ENCODE measurements at places on chromosomes 12 and 14. TPM values are rescaled to one million over a fixed set of nuclear protein-coding genes. Genes with fewer than 3 reads are reported as not detected.

Gene ZDHHC22
- total RNA-seq = 13.4 TPM

Gene SLC39A2
- 0.06 TPM for total RNA-seq

Gene LPAR5
- total RNA-seq = not detected

Gene FZD10
- not detected for total RNA-seq

Gene SOAT2
- total RNA-seq = not detected

Gene GAS2L3
- total RNA-seq = 54.6 TPM

Gene MMP17
- 2.3 TPM for total RNA-seq

Gene LIN7A
- 57.8 TPM for total RNA-seq

GRCh38 chr14:89648510-89648909, 231.5 kb upstream of the FOXN3 start:
- no peaks in the 10 kb centered on the region for H3K4me1 ChIP-seq
- no peaks in the 10 kb centered on the region for H3K36me3 ChIP-seq
- no peak overlapping the region for H3K4me3 ChIP-seq
- no peaks in the 10 kb centered on the region for H3K27me3 ChIP-seq

GRCh38 chr12:94730847-94731246, 80.5 kb upstream of the TMCC3 start:
- H3K27me3 ChIP-seq = no peaks in the 10 kb centered on the region
- H3K4me3 ChIP-seq = no peak overlapping the region
- H3K4me1 ChIP-seq = no peaks in the 10 kb centered on the region
- peak; percentile 9 for DNase-seq
- no peak overlapping the region for H3K27ac ChIP-seq

DNA sequence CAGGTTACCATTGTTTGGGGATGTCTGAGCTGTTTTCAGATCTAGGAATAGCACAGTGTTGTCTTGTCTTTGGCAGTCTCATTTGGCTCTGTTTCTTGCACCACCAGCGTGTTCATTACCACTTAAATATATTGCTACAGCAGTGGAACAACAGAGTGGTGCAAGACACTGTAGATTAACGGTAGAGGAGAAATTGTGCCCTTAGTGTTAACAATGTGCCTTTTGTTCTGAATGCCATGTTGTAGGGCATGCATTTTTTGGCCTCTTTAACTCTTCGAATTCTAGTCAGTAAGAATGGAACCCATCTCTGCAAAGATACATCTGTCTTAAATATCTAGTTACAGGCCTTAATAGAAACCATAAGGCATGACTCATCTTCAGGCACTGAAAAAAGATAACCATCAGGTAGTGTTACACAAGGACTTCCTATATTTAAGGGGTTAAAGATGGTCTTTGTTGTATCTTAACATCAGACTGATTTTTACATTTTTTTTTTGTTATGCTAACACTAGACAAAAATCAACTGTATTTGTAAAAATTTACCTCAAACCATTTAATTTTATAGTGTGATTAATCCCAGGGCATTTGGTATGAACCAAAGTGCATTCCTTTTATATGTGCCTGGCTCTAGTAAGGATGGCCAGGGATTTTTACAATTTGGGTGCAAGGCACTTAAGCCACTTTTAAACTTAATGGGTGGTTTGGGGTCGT, 12.9 kb downstream of the DYRK2 start:
- H3K27ac ChIP-seq = peak overlapping the region; percentile 25
- no peak overlapping the region for H3K4me3 ChIP-seq
- H3K4me1 ChIP-seq = peaks cover 26% of the 10 kb centered on the region
- DNase-seq = peak; percentile 12
- peaks cover 62% of the 10 kb centered on the region for H3K36me3 ChIP-seq

DNA sequence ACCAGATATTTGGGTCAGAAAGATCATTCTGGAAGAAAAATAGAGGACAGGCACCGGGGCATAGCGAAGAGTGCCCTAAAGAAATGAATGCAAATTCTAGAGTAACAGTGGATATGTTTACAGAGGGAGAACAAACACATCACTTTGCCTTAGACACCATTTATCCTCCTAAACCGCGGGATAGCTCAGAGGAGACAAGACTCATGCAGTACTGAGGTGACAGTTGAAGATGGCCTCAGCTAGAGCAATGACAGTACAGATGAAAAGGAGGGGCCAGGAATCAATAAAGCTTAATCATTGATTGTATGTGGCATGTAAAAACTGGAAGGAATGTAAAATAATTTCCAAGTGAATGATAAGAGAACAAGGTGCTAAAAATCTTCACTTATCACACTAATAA, 10.5 kb upstream of the PPP1R12A start:
- DNase-seq = no peak
- no peak overlapping the region for H3K27ac ChIP-seq
- H3K4me3 ChIP-seq = no peak overlapping the region
- no peaks in the 10 kb centered on the region for H3K4me1 ChIP-seq
- no peaks in the 10 kb centered on the region for H3K27me3 ChIP-seq
- no peaks in the 10 kb centered on the region for H3K36me3 ChIP-seq

DNA sequence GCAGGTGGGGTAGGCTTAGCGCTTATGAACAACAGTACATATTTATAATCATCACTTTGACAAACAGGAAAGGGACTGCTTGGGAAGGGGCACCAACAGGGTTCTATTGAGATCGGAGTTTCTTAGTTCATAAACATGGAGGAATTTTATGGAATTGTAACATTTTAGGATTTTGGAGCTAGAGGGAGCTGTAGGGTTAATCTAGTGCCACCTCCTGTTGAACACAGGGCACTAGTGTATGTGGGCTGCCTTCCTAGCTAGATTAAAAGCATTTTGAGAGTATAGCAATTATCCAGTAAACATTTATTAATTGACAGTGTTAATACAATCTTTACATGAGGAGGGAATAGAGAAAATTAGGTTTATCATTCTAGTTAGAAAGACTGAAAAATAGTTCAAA, 23.1 kb upstream of the TBC1D30 start:
- no peaks in the 10 kb centered on the region for H3K27me3 ChIP-seq
- no peak for DNase-seq
- H3K4me1 ChIP-seq = no peaks in the 10 kb centered on the region
- no peaks in the 10 kb centered on the region for H3K36me3 ChIP-seq
- H3K27ac ChIP-seq = no peak overlapping the region

DNA sequence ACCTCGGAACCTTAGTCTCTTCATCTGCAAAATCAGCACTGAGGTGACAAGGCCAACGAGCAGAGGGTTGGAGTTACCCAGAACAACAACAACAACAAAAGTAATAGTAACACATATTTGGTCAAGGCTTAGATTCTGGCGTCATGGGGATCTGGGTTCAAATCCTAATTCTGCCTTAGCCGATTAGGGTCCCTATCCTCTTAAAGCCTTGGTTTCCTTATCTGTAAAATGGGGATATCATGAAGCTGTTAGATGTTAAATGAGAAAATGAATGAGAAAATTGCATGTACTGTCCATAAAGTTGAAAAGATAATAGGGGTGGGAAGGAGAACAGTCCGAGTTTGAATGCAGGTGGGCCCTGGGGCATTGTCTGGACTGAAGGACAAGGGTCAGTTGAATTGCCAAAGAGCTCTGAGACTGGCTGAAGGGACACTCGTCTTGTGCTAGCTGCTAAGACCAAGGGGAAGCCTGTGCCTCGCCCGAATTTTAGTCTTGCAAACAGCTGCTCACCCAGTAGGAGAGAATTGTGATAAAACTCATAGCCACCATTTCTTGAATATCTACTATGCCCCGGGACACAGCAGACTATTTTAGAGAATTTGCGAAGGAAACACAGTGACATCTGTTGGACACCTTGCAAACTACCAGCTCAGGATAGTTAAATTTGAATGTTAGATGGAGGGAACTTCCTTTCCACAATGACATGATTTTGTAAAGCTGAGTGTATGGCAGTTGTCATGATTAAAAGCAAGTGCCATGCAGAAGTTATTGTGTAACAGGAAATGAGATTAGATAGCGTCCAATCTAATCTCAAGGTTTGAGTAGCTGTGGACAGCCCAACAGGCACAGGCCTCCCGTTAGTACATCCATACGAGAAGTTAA, 6.8 kb upstream of the HNF1A start:
- no peaks in the 10 kb centered on the region for H3K36me3 ChIP-seq
- peak; percentile 17 for DNase-seq
- no peaks in the 10 kb centered on the region for H3K4me1 ChIP-seq
- H3K4me3 ChIP-seq = no peak overlapping the region
- H3K27me3 ChIP-seq = no peaks in the 10 kb centered on the region
- no peak overlapping the region for H3K27ac ChIP-seq

DNA sequence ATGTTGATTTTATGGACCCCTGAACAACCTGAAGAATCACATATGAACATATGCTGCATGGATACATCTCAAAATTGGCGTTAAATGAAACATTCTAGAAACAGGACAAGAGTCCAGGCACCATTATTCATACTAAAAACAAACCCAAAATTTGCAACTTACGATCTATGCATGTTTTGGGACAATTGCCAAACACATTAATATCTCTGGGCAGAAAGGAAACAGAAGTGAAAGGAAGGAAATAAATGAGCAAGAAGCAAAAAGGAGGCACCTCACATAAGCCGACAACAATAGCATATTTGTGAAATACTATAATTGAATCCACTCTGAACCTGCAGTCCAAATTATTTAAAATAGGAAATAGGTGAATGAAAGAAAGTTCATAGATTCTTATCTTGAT, 1505.3 kb downstream of the AACS start:
- no peaks in the 10 kb centered on the region for H3K36me3 ChIP-seq
- H3K27me3 ChIP-seq = no peaks in the 10 kb centered on the region
- no peak overlapping the region for H3K27ac ChIP-seq
- no peak overlapping the region for H3K4me3 ChIP-seq
- no peak for DNase-seq
- H3K4me1 ChIP-seq = no peaks in the 10 kb centered on the region

DNA sequence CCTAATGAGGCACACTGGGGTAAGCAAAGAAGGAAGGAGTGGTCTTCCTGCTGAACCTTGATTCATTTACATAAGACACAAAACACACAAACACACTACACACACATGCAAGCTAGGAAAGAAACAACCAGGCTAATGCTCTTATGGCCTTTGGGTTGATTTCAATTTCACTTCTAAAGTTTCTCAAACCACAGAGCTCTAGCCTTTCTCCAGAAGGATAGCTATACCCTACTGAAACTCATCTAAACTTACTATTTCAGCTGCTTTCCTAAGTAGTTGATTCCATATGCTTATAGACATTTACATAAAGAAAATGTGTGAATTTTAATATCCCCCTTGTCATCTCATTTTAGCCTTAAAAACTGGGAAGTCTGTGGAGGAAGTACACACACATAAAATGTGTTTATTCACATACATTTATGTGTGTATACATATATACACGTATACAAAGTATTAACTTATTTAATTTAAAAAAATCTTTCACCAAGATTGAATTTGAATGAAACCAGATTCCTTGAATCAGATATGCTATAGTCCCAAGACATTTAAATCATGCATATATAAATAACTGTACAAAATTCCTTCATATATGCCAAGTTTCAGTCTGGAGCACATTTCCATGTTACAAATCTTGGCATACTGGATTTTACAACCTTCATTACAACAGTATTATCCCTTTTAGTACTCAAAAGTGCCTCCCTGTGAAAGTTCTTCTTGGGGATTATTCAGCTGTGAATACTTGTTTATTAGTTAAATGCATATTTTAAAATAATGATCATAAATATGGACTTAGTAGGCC, 231.8 kb upstream of the NPAS3 start:
- no peaks in the 10 kb centered on the region for H3K4me1 ChIP-seq
- H3K36me3 ChIP-seq = no peaks in the 10 kb centered on the region
- no peaks in the 10 kb centered on the region for H3K27me3 ChIP-seq
- no peak overlapping the region for H3K4me3 ChIP-seq
- no peak overlapping the region for H3K27ac ChIP-seq

GRCh38 chr14:33793398-33794110, 157.3 kb downstream of the EGLN3 start:
- no peak overlapping the region for H3K27ac ChIP-seq
- no peaks in the 10 kb centered on the region for H3K36me3 ChIP-seq
- H3K4me3 ChIP-seq = no peak overlapping the region

- no peak overlapping the region for H3K4me3 ChIP-seq
- no peaks in the 10 kb centered on the region for H3K36me3 ChIP-seq
- DNase-seq = no peak
- no peaks in the 10 kb centered on the region for H3K27me3 ChIP-seq
- H3K4me1 ChIP-seq = no peaks in the 10 kb centered on the region
Measured at GRCh38 chr14:61454545-61454944, 133.2 kb downstream of the PRKCH start.

DNA sequence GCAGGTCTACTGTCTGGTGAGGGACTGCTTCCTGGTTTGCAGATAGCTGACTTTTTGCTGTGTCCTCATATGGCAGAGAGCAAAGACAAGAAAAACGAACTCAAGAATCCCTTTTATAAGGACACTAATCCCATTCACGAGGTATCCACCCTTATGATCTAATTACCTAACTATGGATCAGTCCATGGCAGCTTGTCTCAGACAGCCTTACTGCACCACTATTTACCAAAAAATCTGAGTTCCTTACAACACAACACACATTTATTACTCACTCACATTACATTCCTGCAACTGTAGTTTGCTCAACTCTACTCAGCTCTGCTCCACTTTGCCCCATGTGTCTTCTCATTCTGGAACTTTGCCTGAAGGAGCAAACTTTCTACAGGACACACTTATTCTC, 10.1 kb upstream of the SLC6A15 start:
- H3K27me3 ChIP-seq = no peaks in the 10 kb centered on the region
- no peak for DNase-seq
- no peaks in the 10 kb centered on the region for H3K36me3 ChIP-seq
- H3K4me1 ChIP-seq = no peaks in the 10 kb centered on the region
- H3K4me3 ChIP-seq = no peak overlapping the region

DNA sequence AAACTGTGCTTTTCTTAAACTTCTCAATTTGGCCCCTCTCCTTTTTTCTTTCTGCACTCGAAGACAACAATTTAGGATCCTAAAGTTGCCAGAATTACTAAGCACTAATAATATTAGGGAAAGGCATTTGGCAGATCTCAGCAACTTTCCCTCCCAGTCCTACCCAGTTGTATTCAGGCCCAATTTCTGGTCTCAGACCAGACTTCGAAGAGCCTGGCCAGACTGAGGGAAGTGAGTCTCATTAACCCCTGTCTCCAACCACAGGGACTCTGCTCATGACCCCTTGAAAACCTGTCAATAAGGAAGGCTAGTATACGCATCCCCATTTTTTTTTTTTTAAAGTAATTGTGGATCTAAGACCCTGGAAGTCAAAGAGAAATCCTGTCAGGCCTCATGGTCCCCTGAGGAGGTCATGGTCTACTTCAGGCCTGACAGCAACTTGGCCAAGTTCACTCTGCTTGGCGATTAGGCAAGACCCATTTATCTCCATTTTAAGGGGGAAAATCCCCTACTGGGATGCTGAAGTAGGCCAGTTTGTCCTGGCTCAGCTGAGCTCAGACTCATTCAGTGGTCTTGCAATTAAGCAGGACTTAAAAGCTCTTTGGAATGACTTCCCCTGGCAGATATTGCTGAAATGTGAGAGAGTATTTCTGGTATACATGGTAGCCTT, 521.0 kb downstream of the FUT8 start:
- no peak overlapping the region for H3K4me3 ChIP-seq
- H3K4me1 ChIP-seq = no peaks in the 10 kb centered on the region
- no peak for DNase-seq
- H3K36me3 ChIP-seq = no peaks in the 10 kb centered on the region
- no peaks in the 10 kb centered on the region for H3K27me3 ChIP-seq

- no peaks in the 10 kb centered on the region for H3K36me3 ChIP-seq
- H3K4me3 ChIP-seq = no peak overlapping the region
- H3K4me1 ChIP-seq = peaks cover 34% of the 10 kb centered on the region
- no peaks in the 10 kb centered on the region for H3K27me3 ChIP-seq
- H3K27ac ChIP-seq = no peak overlapping the region
- peak; percentile 79 for DNase-seq
Measured at GRCh38 chr14:103597623-103598377, 31.2 kb upstream of the KLC1 start.

- no peaks in the 10 kb centered on the region for H3K27me3 ChIP-seq
- no peak overlapping the region for H3K4me3 ChIP-seq
- DNase-seq = no peak
- H3K4me1 ChIP-seq = no peaks in the 10 kb centered on the region
- H3K36me3 ChIP-seq = 0 out of 2 replicates have a peak, but pooled peaks cover 7% of the 10 kb centered on the region
Measured at GRCh38 chr12:122382919-122383350, 39.5 kb downstream of the CLIP1 start.
